ENCODE measurements at places on chromosomes 1 and 21.

DNA sequence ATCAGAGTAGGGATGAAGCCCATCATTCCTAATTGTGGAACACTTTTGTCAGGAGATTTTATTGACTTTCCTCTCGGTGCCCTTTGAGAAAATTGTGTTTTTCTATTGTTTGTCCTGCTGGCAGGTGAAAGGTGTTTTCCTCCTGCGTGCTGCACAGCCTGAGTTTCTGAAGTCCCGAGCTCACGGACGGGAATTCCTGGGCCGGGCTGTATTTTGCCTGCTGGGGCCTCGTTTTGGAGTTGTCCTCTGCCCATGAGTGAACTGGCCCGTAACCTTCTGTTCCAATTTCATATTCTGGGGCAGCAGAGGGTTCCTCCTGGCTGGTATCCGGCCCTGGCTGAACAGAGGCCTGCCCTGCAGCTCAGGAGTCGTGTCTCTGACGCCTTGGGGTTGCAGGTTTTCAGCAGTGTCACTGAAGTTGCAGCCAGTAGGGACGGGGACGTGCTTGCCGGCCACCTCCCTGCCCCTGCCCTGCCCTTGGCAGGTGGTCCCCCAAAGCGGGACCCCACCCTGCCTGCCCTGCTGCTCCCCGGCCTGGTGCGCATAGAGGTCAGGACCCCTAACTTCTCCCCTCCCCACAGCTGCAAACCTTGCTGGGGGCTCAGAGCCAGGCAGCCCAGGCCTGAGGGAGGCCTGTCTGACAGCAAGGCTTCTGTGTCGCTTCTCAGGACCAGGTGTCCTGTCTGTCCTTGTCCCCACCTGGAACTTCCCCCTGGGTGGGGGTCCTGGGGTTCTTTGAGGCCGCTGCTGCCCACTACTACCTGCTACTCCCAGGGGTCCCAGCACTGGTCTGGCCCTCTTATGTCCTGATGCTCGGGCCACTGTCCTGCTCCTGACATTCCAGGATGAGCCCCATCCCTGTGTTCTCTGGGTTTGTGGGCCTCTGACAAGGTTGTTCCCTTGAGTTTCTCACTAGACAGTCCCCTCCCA, 49.0 kb downstream of the SLX9 start:
- no peak for DNase-seq

DNA sequence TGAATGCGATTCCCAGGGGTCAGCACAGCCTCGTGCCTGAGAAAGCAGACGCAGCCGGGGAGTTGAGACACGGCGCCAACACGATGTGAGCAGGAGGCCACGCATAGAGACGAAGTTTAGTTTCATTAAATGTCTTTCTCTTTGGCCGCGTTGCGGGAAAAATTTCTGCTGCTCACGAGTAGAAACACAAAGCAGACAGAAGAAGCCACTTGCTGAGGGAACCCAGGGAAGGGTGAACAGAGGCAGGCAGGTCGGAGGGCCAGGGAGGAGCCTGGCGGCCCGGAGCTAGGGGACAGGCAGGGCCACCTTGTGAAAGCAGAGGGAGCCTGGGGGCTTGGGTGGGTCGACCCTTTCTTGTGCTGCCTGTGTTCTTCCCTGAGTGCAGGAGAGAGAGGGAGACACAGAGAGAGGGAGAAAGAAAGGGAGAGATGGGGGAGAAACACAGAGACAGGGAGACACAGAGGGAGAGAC, 33.2 kb downstream of the POFUT2 start:
- DNase-seq, result no peak

GRCh38 chr1:172699111-172699510, 40.2 kb downstream of the FASLG start:
- DNase-seq, result peak; percentile 46

DNA sequence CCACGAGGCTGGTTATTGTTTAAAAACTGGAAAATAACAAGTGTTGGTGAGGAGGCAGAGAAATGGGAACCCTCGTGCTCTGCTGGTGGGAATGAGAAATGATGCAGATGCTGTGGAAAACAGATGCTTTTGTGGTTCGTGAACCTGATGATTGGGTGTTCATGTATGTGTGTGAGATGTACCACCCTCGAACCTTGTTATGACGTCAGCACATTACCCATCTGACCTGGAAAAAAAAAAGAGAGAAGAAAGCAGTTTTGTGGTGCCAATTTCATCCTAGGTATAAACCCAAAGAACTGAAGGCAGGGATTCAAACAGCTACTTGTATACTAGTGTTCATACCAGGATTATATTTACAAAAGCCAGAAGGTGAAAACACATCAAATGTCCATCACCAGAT, 6.4 kb upstream of the CFAP107 start:
- no peak for DNase-seq

DNA sequence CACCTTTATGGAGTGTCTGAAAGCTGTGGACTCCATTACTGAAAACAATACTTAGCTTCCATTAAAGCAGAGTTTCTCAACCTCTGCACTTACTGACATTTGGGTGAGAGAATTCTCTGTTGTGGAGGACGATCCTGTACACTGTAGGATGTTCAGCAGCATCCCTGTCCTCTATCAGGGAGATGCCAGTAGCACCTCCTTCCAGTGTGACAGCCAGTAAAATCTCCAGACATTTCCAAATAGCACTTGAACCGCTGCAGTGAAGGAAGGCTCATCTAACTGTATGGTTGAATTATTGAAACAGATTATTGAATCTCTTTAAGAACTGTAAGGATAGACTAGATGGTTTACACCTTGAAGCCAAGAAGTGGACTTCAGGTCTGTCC, 3.1 kb downstream of the PRDM2 start:
- DNase-seq, result no peak

DNA sequence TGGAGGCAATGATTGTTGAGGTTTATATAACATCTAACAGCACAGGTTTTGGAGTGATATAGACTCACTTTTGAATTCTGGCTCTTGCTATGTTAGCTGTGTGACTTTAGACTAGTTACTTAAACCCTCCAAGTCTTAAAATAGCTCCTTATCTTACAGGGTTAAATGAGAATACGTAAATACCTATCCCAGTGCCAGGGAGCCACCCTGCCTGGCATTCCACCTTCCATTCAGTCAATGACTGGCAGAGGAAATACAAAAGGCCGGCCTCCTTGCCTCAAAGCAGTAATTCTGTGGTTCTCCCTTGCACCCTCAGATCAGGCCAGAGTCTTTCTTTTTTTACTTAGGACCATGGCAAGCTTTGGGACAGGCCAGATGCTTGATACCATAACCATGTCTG, 31.8 kb downstream of the DBT start:
- DNase-seq, result no peak

GRCh38 chr1:88472298-88472697, 211.8 kb upstream of the PKN2 start:
- DNase-seq, result no peak

DNA sequence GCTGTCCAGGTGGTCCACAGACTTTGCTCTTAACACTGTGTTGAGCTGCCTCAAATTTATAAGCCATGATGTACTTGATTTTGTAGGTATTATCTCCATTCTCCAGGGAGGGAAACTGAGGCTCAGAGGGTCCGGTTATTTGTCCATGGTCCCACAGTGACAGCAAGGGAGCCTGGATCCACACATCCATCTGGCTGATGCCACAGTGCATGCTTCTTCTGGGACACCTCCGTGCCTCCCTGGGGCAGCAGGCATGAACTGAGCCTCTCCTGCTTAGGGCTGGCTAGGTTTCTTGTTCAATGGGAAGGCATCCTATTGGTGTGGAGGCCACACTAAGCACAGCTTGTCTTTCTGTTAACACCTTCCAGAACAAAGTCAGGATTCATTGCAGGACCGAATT, 317.3 kb downstream of the AJAP1 start:
- no peak for DNase-seq

DNA sequence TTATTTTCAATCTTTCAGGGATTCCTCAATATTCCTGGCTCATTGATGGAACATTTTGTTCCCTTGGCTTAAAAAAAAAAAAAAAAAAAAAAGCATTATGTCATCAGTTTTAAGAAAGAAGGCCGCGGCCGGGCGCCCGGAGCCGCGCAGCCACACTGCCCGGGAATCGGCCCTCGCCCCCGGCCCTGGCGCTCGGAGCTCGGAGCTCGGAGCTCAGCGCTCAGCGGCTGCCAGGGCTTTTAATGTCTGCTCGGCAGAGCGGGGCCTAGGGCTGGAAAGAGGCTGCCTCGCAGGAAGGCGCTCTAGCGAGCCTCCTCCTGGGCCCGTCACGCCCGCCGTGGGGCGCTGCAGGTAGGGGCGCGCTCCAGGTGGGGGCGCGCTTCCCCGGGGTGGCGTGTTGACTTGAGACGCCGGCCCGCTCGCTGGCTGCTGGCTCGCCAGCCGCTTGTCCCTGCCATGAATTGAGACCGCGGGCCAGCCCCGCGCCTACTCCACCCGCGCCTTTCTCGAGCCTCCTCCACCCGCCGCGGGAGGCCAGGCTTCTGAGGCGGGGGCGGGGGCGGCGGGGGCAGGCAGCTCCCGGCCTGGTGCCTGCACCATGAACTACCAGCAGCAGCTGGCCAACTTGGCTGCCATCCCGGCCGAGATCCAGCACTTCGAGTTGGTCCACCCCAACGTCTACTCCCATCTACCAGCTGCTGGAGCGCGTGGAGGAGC, 5.4 kb upstream of the TDRD5 start:
- DNase-seq, result peak; percentile 40

- DNase-seq, result peak; percentile 79
Observed at GRCh38 chr1:51926171-51926812, 47.8 kb upstream of the NRDC start.

- no peak for DNase-seq
Observed at GRCh38 chr1:172457479-172458130, 13.7 kb upstream of the PIGC start.

GRCh38 chr1:38559446-38560165, 300.0 kb downstream of the RRAGC start:
- no peak for DNase-seq

- no peak for DNase-seq
Observed at GRCh38 chr1:209603877-209604276, 20.4 kb downstream of the CAMK1G start.

Measured in fibroblast of skin of right biceps (primary cell).